Ovary (tissue), 10 donors: ENCODE measurements at places on chromosomes 11 and 22. TPM values are rescaled to one million over a fixed set of nuclear protein-coding genes. Genes with fewer than 3 reads are reported as not detected.

DNA sequence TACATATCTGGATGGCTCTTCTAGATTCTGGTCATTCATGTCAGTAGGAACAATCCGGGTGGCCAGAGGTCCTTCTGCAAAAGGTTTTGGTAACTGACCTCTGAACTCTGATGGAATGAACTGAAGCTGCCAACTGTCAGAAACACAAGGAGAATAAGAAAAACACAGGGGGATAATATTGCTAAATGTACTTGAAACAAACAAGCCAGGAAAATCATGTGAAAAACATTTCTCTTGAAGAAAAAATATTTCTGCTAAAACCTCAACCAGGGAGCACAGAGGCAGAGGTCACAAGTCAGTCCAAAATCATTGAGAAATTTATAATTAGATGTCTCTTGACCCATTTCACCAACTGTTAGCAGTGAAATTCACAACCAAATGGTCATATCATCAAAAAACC lies 35.2 kb downstream of the ALG9 start:
- H3K4me1 ChIP-seq: no peaks in the 10 kb centered on the region
- no peak for DNase-seq
- no peaks in the 10 kb centered on the region for H3K27me3 ChIP-seq
- no peak overlapping the region for H3K4me3 ChIP-seq
- H3K27ac ChIP-seq: no peak overlapping the region

DNA sequence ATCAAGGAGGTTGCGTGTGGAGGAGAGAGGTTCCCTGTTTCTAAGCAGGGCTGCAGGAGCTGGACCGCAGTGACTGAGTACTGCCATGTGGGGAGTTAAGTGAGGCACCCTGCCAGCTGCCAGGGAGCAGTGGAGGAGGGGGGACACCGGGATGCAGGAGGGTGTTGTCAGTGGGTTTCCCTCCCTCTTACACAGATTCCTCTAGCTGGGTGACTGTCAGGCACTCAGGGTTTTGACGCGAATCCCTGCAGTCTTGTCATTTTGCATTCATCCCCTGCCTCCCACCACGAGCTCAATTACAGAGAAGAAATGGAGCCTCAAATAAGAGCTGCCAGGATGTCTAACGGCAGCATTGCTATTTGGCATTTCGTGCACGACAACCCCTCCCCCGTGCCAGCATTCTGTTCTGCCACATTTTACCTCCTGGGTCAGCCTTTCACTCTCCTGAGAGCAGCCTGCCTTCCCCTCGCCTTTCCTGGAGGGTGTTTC lies 119.8 kb upstream of the SORL1-AS1 start:
- no peak overlapping the region for H3K27ac ChIP-seq
- H3K4me1 ChIP-seq: peaks cover 2% of the 10 kb centered on the region
- DNase-seq: no peak
- no peaks in the 10 kb centered on the region for H3K27me3 ChIP-seq
- no peak overlapping the region for H3K4me3 ChIP-seq

GRCh38 chr22:31230871-31231621 lies 18.9 kb downstream of the LIMK2 start:
- no peak overlapping the region for H3K27ac ChIP-seq
- H3K27me3 ChIP-seq: no peaks in the 10 kb centered on the region
- peak; percentile 56 for DNase-seq
- H3K4me1 ChIP-seq: no peaks in the 10 kb centered on the region
- H3K36me3 ChIP-seq: no peaks in the 10 kb centered on the region
- no peak overlapping the region for H3K4me3 ChIP-seq

PRR5L gene
- 56.3 TPM for total RNA-seq
